ENCODE measurements at places on chromosomes 4 and X. TPM values are rescaled to one million over a fixed set of nuclear protein-coding genes. Genes with fewer than 3 reads are reported as not detected.

The PPBP gene
- total RNA-seq, result 27.9 TPM

The PCDH11X gene
- 7.4 TPM for total RNA-seq

The KLHL4 gene
- total RNA-seq, result 6.1 TPM

The SLC34A2 gene
- not detected for total RNA-seq

The DRD5 gene
- total RNA-seq, result not detected

DNA sequence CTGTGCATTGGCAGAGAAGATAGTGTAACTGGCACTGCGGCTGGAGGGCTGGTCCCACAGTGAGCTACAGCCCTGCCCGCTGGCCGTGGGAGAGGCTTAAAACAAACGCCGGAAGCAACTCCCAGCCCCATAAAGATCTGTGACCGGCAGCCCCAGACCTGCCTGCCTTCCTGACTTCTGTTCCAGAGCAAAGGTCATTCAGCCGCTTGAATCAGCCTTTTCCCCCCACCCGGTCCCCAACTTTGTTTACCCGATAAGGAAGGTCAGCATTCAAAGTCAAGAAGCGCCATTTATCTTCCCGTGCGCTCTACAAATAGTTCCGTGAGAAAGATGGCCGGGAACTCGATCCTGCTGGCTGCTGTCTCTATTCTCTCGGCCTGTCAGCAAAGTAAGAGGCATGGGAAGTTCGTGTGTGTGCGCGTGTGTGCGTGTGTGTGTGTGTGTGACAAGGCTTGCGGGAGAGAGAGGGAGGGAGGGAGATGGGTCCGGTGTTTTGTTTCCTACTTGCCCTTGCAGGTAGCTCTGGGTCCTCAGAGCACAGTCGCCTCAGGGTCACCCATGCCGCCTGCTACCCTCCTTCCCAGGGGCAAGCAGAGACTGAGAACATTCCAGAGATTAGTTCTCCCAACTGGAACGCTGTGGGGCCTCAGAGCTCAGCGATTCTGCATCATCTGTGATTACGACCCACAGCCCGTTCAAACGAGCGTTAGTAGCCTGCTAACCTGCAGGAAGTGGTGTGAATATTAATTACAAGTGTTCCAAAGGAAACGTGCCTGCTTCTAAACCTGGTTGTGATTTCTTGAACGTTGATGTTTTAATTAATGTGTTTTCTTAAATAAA is at the start of gene MGST2:
MGST2 (plus strand) TSS at position 130 of the 840 bp plus-strand sequence; CDS start at position 331, 201 bp downstream.
- peak; percentile 63 for DNase-seq

DNA sequence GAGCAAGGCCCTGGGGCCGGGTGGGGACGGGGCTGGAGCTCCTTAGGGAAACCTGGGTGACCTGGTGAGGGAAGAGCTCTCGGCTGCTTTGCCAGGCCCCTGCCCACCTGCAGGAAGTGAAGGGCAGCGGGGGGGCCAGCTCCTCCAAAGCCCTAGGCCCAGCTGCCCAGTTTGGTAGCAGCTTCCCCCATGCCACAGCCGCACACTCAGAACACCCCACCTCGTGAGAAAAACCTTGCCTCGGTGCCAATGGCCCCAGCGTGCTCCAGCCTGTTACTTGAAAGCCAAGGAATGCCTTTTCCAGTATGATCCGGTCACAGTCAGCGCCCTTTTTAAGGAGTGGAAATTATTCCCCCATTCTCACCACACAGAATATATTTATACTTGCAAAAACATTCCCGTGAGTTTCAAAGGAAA is 38.3 kb downstream of the ACOX3 start:
- DNase-seq, result no peak

GRCh38 chr4:109786846-109787245 is 15.0 kb downstream of the CFI start:
- DNase-seq, result no peak

- DNase-seq, result no peak
Observed at GRCh38 chrX:21375708-21376009, 1.4 kb downstream of the CNKSR2 start.

GRCh38 chr4:124790471-124790870 is 77.9 kb upstream of the ANKRD50 start:
- DNase-seq, result no peak

DNA sequence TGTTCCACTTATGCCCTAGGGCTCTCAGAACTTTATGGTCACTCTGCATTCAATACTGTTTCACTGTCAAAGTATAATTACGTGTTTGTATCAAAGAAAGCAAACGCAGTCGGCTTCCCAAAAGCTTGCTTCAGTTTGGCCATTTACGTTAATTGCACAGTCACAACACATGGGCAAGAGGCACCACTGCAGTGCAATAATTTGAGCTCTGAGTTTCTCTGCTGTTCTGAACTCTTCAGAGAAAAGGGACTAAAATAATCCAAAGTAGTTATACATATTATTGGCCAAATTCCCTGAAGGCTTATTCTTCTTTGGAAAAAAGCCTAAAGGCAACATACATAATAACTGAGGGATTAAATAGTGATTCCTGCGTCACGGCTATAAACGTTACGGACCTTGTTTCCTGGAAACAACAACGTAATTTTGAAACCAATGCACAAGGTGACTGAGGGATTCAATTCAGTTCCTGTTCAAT is 51.3 kb downstream of the RNF150 start:
- no peak for DNase-seq

GRCh38 chrX:10104958-10105658 is 51.7 kb upstream of the CLCN4 start:
- DNase-seq, result no peak

- DNase-seq, result no peak
Observed at GRCh38 chrX:150625875-150626274, 57.5 kb downstream of the MTM1 start.

- no peak for DNase-seq
Observed at GRCh38 chr4:121076416-121076815, 4.1 kb upstream of the NDNF start.

GRCh38 chr4:89434364-89434988 is 126.9 kb upstream of the GPRIN3 start:
- DNase-seq, result no peak

DNA sequence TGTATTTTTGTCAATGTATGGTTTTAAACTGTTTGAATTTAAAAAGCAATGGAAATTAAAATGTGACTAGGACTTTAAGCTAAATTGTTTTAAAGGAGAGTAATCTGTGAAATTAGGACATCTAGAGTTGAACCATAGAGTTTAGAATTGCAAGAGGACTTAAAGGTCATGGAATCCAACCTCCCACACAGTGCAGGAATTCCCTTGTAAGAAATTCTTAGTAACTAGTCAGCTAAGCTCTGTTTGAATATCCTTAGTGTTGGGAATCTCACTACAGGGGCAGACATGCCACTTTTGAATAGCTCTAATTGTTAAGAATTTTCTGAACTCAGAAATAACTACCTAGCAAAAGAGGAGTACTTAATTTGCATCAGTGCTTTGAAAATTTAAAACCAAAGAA is 292.9 kb downstream of the IL1RAPL1 start:
- no peak for DNase-seq
